ENCODE measurements at places on chromosomes 5 and 9.

DNA sequence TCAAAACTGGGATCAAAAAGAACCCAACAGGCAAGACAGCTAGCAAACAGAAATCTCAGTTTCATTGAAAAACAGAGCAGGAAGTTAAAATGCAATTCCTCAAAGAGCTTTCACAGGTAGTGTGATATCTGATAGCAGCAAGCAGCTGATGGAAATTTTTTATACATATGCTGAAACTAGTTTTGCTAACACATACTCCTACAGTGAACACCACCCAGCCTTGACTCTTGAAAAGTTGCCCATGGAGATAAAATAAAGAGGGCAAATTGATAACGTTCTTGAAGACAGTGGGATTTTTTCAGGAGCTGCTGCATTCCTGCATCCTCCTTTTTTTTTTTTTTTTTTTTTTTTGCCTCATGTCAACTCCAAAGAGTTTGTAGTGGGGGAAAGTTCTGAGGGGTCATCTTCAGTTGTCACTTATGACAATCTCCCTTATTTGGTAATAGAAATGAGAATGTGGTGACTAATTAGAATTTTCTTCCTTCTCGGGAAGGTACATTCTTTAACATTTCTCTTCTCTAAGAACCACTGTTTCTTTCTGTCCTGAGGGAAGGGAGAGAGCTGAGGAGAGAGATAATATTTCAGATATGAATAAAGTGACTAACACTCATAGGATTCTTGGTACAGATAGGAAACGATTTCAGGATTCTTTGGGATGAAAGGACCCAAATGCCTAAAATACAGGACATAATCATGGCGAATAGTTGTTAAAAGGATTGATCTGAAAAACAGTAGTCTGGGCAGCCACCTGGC, 24.6 kb downstream of the SH3RF2 start:
- no peak for DNase-seq

DNA sequence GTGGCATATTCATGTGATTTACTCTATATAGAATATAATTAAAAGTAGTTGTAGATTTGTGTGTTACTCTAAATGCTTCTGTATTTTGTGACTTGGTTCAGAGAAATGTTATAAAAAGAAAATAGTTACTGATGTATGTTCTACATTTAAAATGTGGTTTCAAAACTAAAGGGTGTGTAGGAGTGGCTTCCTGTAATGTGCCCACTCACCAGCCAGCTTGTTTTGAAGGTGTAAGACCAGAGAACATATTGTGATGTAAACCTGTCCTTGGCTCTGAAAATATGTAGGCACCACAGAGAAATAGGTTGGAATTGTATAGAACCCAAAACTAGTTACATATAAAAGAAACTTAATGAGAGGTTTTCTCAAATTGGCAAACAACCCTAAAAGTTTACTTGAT, 51.2 kb upstream of the ARRDC3 start:
- DNase-seq: no peak

GRCh38 chr5:40233268-40233667, 446.4 kb upstream of the PTGER4 start:
- no peak for DNase-seq

- DNase-seq: no peak
These were observed 106.3 kb upstream of the SSBP2 start for GRCh38 chr5:81856948-81857928.

DNA sequence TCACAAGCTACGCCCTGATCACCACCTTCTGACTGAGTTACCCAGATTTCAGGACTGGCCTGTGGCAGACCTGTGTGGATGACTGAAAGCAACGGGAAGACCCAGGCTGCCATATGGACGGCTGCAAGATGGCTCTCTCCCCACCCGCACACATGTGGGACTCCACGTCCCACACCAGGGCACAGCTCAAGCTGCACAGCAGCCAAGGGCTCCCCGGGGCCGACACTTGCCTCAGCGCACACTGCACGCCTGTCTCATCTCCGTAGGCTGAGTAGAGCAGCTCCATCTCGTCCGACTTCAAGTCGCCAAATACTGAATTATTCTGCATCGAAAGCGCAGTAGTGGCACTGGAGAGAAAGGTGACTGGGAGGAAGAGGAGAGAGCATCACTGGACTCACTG, 14.5 kb downstream of the BRD9 start:
- no peak for DNase-seq

DNA sequence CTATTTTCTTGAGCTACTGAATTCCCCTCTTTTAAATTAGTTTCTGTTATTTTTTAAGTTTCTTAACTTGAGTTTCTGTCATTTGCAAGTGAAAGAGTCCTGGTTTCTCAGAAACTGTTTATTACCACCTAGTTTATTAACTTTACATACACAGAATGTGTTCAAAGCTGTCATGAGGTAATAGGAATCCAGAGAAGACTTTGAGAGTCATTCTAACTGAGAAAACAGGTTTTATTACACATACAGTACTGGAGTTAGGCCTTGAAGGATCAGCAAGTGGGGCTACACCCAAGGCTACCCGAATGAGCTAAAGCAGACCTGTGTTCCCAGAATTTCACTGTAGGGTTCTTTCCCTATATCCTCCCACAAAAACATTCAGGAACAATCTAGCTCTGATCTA, 33.1 kb downstream of the FAM114A2 start:
- no peak for DNase-seq

DNA sequence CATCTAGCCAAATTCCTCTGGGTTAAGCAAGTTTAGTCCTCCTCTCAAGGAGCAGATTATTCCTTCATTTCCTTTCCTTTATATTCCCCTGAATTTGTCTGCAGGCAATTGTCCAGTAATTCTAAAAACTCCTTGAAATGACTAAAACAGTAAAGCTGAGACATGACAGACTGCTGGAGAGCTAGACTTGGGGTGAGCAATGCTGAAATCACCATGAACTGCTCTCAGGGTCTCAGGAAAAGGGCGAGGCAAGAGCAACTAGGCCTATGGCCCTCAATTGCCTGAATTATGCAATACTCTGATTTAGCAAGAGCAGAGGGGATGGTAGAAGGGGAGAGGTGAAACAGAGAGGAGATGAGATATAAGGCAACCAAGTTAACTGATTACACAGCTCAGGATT, 172.9 kb upstream of the NREP start:
- no peak for DNase-seq

DNA sequence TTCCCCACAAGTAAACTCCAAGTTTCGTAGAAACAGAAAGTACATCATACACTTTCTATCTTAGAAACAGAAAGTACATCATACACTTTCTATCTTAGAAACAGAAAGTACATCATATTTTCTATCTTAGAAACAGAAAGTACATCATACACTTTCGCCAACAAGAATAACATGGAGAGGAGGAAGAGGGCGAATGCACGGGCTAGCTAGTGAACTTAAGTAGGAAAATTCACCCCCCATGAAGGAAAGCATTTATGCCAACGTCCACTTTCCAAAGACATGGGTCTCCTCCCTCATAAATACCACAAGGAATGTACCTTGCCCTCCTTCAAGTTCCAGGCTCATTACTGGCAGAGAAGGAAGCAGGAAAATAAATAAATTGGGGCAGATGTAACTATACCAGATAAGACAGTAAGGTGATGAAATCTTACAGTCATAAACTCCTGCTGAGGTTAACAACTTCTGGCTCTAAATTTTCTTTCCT, 64.7 kb downstream of the FRMD3 start:
- DNase-seq: no peak

DNA sequence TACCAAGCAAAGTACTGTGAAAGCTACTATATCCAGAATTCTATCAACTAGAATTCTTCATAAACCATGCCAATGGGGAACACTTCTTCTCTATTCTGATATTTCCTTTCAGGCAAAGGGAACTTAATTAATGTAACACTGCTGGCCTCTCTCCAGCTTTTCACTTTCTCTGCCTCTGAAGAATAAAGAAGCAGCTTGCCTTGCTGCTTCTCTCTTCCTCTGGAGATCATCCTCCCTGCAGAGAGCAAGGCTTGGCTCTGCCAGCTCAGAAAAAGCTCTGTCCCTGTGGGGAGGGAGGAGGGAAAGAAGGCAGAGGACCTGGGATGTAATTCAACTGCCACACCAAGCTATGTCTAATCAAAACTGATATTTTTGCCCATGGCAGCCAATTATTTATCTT, 6.5 kb downstream of the CTNND2 start:
- DNase-seq: no peak

- DNase-seq: no peak
These were observed 89.7 kb upstream of the EQTN start for GRCh38 chr9:27386571-27387091.

DNA sequence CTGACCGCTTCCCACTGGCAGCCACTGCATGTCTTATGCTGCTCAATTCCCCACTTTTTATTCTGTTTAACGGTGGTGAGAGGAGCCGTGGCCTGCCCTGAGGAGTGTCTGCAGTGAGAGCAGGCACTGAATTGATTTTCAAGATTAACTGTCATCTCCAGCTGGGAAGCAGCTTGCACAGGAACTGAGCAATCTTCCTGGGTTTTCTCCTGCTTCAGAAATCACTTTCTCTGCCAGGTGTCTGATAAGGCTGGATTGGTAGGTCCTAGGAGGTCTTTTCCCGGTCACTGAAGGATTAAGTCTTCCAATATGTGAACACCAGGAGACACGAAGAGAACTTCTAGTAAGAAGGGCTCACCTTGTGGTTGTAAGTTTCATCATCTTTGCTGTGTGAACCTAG, 181.1 kb upstream of the RAD23B start:
- DNase-seq: no peak

- DNase-seq: no peak
These were observed 33.5 kb upstream of the SHOC1 start for GRCh38 chr9:111828193-111828592.

DNA sequence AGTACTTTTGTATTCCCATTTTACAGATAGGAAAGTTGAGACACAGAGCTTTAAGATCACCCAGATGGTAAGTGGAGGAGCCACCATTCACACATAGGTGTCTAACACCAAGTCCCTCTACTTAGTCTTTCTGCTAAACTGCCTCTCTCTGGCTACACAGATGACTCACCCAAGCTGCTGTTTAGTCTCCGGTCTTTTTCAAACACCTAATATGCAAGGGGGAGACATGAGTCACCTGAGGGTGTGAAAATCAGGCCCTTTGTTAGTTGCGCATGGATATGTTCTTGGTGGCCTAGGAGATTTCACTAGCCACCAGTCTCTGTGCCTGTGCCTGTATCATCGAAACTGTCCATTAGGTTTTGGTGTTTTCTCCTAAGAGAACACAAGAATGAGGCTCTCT, 117.8 kb downstream of the MAST4 start:
- no peak for DNase-seq

DNA sequence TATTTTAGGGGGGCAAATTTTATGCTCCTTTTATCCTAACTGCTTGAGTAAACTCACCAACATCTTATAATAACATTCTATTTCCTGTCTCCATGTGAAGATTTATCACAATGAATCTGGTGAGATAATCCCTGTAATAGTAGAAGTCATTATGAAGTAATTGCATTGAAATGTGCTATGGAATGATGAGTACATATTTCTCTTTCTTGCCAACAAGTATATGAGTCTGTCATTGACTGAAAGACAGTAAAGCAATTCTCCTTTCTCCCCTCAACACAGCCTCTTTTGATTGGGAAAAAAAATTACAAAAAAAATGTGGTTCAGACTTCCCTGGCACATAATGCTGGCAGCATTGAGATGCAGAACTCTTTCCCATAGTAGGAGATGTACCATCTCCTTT, 459.2 kb upstream of the RGMB start:
- no peak for DNase-seq

- no peak for DNase-seq
These were observed 207.1 kb downstream of the GABRG2 start for GRCh38 chr5:162274679-162275078.

- DNase-seq: no peak
These were observed 416.4 kb downstream of the EFNA5 start for GRCh38 chr5:107254214-107254901.

- DNase-seq: no peak
These were observed 21.6 kb upstream of the CLPTM1L start for GRCh38 chr5:1366514-1366913.

- DNase-seq: no peak
These were observed 286.9 kb upstream of the CD180 start for GRCh38 chr5:67483453-67484030.

GRCh38 chr5:177355162-177355867, 2.4 kb upstream of the RGS14 start:
- DNase-seq: no peak

DNA sequence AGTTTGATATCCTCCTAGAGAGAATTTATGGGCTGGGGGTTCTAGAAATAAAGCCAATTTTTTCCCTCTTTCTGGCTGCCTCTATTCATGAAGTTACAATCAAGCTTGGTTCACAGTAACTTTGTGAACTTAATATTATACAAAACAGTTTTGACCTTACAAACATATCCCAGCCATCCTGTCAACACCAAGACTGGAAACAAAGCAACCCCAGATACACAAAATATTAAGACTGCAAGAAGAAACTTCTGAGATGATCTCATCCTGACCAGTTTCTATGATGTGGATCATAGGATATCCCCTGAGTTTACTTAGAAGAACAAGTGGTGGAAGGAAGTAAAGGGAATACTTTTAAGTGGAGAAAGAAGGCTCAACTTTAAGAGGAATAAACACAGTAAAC, 28.3 kb upstream of the CER1 start:
- DNase-seq: no peak

- DNase-seq: no peak
These were observed 398.6 kb upstream of the ADAMTSL1 start for GRCh38 chr9:18075253-18075952.

DNA sequence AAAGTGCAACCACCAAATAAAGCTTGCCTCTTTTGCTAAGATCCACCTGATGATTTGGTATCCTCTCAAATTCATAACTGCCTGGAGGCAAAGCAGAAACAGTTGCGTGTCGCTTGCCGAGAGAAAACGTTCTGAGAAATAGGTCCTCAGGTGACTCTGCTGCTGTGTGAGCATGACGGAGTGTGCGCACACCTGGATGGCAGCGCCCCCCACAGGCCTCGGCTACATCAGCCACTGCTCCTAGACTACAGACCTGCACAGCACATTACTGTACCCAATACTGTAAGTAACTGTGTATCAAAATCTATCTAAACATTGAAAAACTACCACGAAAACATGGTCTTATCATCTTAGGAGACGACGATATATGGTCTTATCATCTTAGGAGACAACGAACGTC, 87.4 kb downstream of the CAMSAP1 start:
- DNase-seq: no peak
